ENCODE measurements at places on chromosomes 1 and 21. TPM values are rescaled to one million over a fixed set of nuclear protein-coding genes. Genes with fewer than 3 reads are reported as not detected.
A peak's percentile ranks its signal among the peaks of the same experiment; 100 is the strongest.

DNA sequence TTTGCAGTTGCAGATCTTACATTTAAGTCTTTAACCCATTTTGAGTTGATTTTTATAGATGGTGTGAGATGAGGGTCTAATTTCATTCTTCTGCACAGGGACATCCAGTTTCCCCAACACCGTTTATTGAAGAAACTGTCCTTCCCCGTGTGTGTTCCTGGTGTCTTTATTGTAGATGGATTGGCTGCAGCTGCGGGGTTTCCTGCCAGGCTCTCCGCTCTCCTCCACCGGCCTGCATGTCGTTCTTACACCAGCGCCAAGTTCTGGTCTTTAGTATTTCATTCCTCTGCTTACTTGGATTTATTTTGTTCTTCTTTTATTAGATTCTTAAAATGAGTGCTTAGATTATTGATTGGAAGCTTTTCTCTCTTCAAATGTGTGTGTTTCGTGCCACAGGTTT lies 98.9 kb upstream of the COL6A1 start:
- peak; percentile 30 for DNase-seq

DNA sequence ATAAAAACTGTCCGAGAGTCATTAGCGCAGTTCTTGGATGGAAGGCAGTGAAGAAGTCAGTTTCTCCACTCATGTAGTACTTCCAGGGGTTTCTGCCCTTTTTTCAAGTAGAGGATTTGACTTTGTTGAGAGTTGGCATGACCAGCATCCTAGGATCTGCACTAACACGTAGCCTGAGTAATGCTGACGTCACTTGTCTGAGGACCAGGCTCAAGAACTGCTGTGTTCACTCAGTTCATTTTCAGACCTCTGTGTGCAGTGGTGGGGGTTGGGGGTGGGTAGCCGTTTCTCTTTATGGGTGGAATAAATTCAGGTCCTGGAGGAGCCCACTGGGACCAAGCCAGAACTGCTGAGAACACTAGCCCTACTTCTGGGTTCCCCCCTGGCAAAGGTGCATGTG lies 53.3 kb downstream of the MRPS6 start:
- DNase-seq: no peak

PLEKHO1 gene
- 68.7 TPM for total RNA-seq

DNA sequence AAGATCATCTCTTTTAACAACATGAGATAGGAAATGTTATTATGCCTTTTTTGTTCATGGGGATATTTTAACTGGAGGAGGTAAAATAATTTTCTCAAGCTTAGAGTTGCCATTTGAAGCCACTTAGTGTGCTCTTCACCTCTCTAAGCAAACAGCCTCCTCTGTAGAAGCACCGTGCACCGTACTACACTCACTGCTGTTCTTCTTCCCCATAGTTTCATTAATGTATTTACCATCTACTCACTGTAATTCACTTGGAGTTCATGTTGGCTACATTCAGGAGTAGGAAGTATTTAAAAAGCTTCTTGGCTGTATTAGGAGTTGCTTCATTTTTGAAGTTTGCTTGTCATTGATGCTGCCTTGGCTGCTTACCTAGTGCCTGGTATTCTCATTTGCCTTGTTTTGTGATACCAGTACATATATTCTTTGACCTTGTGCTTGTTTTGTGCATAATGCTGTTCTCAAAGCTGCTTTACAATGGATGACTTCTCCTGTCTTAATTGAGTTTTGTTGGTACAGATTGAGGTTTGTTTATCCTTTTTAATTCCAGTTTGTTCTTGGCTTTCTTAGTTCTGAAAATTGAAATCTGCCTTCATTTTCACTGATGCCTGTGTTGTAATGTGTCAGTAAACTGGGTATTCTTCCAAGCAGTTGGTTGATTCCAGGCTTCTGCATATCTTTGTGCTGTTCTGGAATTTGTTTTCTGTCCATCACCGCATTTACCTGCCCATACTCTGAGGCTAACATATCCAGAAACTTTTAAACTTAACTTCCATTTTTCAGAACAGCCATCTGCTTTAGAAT lies 240.4 kb downstream of the HMCN1 start:
- DNase-seq: no peak

GRCh38 chr1:176225911-176226310 lies 18.8 kb upstream of the COP1 start:
- DNase-seq: no peak

GRCh38 chr1:22216210-22216883 lies 73.5 kb upstream of the WNT4 start:
- DNase-seq: no peak

GRCh38 chr1:18486195-18486594 lies 5.5 kb downstream of the KLHDC7A start:
- DNase-seq: no peak

AMY1B gene
- not detected for total RNA-seq

DNA sequence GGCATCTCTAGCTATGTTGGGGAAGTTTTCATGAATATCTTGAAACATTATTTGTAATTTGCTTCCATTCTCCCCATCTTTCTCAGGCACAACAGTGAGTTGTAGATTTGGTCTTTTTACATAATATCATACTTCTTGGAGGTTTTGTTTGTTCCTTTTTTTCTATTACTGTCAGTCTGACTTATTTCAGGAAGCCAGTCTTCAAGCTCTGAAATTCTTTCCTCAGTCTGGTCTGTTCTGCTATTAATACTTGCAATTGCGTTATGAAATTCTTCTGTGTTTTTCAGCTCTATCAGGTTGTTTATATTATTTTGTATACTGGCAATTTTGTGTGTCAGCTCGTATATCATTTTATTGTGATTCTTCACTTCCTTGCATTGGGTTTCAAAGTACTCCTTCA lies 424.6 kb upstream of the PTBP2 start:
- DNase-seq: no peak

- no peak for DNase-seq
Observed at GRCh38 chr1:179327679-179328078, 34.1 kb downstream of the SOAT1 start.

- no peak for DNase-seq
Observed at GRCh38 chr1:86504137-86504479, 35.4 kb downstream of the CLCA1 start.

GRCh38 chr1:100184536-100184935 lies 6.5 kb upstream of the LRRC39 start:
- no peak for DNase-seq

- peak; percentile 85 for DNase-seq
Observed at GRCh38 chr21:43195121-43196021, 26.6 kb downstream of the CRYAA start.

Measured in psoas muscle (tissue), 8 donors.